ENCODE measurements at places on chromosomes 11 and 22.

GRCh38 chr22:16801088-16801487 lies 24.1 kb downstream of the XKR3 start:
- no peak for DNase-seq

GRCh38 chr11:15170698-15171097 lies 56.0 kb downstream of the INSC start:
- DNase-seq, result no peak

DNA sequence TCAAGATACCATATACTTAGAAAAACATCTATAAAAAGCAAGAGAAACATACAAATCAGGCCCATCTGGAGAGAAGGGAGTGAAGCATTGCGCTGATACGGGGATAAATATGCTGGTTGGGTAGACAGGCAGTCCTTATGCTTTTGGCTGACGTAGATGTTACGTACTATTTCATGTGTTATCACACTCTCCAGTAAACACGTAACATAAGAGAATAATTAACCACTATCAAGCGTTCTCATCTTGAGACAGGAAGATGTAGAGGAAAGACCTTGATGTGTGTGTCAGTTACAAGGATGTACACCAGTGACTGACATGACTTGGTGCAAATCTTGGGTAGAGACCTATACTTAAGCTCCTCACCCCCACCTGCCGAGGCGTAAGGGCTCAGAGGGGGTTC lies 86.7 kb upstream of the PRODH start:
- no peak for DNase-seq

GRCh38 chr11:6268820-6269219 lies 9.2 kb downstream of the CCKBR start:
- DNase-seq, result no peak

- DNase-seq, result no peak
Measured at GRCh38 chr11:110113973-110114372, 20.8 kb downstream of the ZC3H12C start.

- no peak for DNase-seq
Measured at GRCh38 chr11:119706029-119706428, 23.0 kb downstream of the NECTIN1 start.

DNA sequence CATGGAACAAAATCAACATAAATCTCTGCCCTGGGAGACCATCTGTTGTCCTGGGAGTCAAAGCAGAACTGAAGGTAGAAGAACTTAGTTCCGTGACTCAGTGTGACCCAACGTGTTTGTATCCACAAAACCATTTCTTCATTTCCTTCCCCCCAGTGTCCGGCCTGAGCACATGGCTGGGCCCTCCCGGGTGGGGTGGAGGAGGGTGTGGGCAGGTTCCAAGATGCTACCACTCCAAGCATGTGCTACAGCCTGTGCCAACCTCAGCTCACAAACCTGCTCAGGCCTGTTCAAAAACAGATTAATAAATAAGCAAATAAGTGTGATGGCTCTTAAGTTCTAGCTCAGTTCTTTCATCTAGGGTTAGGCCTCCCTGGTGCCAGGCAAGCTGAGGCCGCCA lies 55.3 kb downstream of the SHANK2 start:
- no peak for DNase-seq

- no peak for DNase-seq
Measured at GRCh38 chr11:36702330-36703054, 104.5 kb upstream of the RAG2 start.

- no peak for DNase-seq
Measured at GRCh38 chr11:61035526-61035835, 64.0 kb downstream of the CD6 start.

DNA sequence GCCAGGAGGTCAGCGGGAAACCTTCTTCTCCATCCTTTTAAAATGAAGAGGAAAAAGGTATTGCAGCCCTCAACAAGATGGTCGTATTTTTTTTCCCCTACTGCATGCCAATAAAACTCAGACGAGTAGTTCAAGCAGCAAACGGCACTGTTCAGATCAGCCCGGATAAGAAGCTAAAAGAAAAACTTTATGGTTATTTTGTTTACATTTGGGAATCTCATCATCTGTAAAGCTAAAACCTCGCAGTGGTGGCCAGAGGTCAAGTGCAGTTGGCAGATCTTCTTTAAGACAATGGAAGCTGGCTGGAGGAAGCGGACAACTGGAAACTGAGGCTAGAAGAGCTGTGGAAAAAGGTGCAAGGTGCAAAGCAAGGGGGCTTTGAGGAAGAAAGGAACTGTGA lies 31.0 kb upstream of the CHRM4 start:
- no peak for DNase-seq

DNA sequence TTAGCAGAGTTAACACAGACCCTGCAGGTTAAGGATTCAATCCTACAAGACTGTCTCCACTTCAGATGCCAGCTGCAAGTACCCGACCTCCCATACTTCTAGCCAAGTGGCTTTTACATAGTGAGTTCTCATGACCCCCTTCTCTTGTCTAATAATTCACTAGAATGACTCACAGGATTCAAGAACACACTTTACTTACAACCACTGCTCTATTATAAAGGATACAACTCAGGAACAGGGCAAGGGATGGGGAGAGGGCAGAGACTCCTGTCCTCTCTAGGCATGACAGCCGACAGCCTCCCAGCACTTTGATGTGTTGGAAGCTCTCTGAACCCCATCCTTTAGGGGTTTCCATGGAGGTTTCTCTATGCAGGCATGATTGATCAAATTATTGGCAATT lies 60.0 kb downstream of the MYO18B start:
- no peak for DNase-seq

GRCh38 chr11:11095831-11096723 lies 238.2 kb upstream of the ZBED5 start:
- no peak for DNase-seq

DNA sequence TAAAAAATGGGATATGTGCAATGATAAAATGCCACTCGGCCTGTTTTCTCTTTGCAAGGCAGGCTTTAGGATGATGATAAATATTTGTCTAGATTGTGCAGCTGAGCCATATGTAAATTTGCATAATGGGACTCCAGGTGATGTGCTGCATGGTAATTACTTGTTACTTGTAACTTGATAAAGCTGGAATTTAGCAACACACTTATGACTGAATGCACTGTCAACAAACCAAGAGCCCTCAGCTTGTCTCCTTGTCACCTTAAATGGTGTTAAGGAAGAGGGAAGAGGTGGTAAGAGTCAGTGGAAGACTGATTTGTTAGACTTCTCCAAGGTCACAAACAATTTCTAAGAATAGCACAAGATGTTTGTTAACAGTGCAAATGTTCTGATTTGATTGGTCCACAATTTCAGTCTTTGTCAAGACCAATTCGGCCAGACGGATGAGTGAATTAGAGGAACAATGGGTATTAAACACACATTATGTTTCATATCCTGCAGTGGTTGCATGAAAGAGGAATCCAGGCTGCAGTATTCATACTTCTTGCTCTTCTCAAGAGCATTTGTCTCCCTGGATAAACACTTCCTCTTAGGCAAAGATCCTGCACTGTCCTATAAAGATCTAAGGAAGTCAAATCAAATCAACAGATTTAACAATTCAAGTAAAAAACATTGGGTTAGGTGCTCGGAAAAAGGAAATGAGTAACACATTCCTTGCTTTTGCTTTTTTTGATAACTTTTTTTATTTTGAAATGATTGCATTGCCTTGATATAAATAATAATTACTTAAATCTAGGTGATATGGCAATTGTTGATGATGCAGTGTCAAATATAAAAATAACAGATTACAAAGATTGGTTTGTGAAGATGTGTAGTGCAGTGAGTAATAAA lies 448.3 kb upstream of the DDI1 start:
- DNase-seq, result no peak

GRCh38 chr11:126345759-126346585 lies 9.5 kb upstream of the ST3GAL4 start:
- DNase-seq, result no peak

- no peak for DNase-seq
Measured at GRCh38 chr11:111397034-111397433, 18.0 kb upstream of the POU2AF1 start.

DNA sequence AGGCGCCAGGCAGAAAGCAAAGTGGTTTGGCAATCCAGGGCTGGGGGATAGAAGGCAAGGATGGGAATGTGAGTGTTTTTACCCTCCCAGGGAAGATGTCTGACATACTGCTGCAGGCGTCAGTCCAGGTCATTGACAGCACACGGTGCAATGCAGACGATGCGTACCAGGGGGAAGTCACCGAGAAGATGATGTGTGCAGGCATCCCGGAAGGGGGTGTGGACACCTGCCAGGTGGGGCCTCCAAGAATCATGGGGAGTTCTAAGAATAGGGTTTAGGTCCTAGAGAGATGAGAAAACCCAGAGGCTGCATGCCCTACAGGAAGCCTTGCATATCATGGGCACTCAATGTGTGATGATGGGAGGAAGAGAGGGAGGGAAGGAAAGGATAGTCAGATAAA lies 28.3 kb upstream of the SMIM35 start:
- DNase-seq, result no peak

GRCh38 chr11:101126551-101127196 lies 2.9 kb downstream of the PGR start:
- no peak for DNase-seq

DNA sequence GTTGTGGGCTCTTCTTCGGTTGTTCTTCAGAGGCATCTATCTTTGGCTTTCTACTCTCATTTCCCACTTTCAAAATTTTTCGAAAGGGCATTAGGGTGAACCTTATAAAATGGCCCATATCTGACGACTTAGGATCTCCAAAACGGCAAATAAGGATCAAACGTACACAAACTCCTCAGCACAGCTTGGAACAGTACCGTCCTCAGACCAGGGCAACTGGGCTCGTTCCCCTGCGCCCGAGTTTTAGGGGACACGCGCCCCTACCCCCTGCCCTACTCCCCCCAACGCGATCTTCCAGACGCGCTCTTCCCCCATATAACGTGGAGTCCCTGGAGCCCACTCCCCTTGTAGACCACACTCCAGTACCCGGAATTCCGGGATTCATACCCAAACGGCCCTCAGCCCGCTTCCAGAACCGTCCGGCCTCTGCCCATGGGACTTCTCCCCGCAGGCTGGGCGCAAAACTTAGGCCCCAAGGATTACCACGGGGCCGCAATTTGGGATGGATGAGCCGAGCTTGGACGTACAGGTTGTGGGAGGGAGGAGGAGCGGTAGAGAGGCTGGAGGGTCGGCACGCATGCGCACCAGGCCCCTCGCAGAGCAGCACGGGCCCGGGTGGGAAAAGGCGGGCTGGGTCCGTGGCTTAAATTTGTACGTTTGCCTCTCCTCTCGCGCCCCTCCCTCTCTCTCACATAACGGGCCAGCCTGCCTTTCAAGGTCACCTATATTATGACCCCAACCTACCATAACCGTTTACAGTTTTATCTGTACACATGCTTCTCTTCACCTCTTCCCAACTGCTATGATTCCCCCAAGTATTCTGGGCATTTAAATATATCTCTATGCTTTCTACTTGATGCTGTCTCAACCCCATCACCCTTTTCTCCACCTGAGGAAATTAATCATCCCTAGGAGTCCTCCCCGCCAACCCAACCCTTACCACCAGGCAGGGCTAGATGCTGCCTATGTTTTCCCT lies 3.4 kb downstream of the CCDC89 start:
- peak; percentile 12 for DNase-seq

DNA sequence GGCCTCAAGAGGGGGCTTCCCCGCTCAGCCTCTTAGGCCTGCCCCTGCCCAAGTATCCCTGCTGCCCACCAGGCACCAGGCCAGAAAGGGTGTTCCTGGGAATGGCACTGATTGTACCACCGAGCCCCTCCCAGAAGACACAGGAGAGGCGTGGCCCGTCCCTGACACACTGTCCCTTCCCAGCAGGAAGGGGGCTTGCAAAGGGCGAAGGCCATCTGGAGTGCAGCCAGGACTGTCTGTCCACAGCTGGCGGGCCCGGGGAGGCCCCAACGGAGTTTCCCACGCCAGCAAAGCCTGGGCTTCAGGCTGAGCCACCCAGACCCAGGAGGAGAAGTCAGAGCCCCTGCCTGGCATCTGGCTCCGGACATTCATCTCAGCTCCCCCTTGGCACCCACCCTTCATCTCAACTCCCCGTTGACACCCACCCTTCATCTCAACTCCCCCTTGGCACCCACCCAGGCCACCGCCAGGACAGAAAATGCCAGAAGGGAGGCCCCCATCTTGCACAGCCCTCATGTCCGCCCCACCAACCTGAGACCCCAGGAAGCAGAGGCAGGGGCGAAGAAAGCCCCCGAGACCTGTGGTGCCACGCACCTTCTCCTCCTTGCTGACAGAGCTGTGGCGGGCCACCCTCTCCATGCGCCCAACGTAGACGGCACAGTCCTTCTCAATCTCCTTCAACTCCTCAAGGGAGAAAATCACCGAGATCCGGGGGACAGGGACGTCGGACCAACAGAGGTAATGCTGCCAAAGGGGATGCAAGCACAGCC lies 19.4 kb downstream of the TUBGCP6 start:
- DNase-seq, result no peak
